Stimulated activated CD4-positive, alpha-beta T cell treated with anti-CD3 and anti-CD28 coated beads, Interleukin-2, amount 100 ng/mL, for 48 hours (primary cell): ENCODE measurements at places on chromosomes 13 and 19.

GRCh38 chr13:30107521-30108136, 199.7 kb downstream of the KATNAL1 start:
- no peak for DNase-seq

DNA sequence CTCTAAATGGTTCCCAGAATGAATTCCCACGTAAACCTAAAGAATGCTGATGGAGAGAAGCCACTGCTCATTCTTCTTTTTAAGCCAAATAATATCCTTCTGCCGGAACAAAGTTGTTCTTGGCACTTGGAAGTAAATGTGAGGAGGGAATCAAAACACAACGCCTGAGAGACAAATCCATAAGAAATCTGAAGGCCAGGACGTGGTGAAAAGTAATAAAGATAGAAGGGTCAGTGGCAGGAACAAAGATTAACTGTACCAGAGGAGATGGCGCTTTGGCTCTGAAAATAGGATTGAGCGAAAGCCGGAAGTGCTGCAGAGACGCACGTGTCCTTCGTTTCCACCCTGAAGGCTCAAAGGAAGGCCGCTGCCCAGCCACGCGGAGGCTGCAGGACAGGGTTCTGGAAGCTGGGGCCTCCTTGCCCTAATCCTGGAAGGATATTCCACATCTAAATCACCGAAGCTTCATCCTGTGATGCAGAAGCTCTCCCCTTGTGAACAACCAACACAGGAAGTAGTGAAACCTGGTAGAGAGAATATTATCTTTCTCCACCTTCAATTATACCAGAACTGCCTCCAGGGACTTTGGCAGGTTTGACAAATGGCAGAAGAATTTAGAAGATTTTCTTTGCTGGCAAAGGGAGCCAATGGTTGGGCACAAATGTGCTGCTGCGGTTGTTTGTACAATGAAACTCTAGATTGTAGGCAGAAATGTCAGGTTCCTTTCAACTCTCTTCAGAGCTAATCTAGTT, 214.6 kb upstream of the SERP2 start:
- DNase-seq = no peak

DNA sequence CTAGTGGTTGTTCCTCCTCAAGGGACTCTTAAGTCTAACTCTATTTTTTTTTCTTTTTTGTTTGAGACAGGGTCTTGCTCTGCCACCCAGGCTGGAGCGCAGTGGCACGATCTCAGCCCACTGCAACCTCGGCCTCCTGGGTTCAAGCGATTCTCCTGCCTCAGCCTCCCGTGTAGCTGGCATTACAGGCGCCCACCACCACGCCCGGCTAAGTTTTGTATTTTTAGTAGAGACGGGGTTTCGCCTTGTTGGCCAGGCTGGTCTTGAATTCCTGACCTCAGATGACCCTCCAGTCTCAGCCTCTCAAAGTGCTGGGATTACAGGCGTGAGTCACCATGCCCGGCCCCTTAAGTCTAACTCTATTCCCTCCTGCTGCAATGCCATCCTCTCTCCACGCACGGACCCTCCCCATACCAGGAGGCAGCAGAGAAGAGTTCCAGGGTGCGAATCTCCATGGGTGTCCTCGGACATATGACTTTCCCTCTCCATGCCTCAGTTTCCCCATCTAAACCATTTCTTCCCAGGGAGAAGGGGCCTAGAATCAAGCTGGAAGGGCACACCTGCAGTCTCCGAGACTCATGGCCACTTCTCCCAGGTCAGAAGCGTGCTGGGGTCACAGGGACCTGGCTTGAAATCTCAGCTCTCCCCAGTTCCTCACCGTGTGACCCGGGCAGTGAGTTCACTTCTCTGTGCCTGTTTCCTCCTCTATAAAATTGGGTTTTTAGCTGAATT, 6.0 kb upstream of the BCL3 start:
- no peak for DNase-seq

GRCh38 chr13:106689906-106690305, 122.0 kb upstream of the ARGLU1 start:
- no peak for DNase-seq

GRCh38 chr19:15368051-15368632, 11.4 kb downstream of the AKAP8 start:
- DNase-seq = no peak

- DNase-seq = no peak
Measured at GRCh38 chr19:58406818-58407657, 1.4 kb upstream of the ZNF584 start.

DNA sequence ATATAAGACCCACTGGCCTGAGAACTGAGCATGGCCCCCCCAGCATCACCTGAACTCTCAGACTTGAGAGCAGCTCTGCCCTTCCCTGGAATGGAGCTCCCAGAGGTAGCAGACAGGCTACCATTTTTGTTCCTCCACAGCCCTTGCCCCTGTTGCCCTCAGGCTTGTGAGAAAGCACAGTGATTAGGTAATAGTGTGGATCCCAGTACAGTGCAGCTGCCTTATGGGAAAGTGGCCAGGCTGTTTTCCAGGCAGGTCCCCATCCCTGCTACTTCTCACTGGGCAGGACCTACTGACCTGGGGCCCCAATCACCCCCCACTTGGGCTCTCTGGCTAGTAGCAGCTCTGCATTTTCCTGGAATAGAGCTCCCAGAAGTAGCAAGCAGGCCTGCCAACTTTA, 834.0 kb downstream of the DACH1 start:
- DNase-seq = no peak

- no peak for DNase-seq
Measured at GRCh38 chr13:51271528-51272085, 49.4 kb downstream of the FAM124A start.

- peak; percentile 72 for DNase-seq
Measured at GRCh38 chr19:40464059-40465024, 1.2 kb downstream of the BLVRB start.

- no peak for DNase-seq
Measured at GRCh38 chr13:88257706-88258105, 586.5 kb downstream of the SLITRK5 start.

- DNase-seq = peak; percentile 51
Measured at GRCh38 chr19:17209126-17210036, 5.8 kb upstream of the USE1 start.

- no peak for DNase-seq
Measured at GRCh38 chr13:70448820-70449219, 340.6 kb upstream of the KLHL1 start.

GRCh38 chr19:34402074-34402600, 2.1 kb upstream of the PDCD2L start:
- DNase-seq = no peak

DNA sequence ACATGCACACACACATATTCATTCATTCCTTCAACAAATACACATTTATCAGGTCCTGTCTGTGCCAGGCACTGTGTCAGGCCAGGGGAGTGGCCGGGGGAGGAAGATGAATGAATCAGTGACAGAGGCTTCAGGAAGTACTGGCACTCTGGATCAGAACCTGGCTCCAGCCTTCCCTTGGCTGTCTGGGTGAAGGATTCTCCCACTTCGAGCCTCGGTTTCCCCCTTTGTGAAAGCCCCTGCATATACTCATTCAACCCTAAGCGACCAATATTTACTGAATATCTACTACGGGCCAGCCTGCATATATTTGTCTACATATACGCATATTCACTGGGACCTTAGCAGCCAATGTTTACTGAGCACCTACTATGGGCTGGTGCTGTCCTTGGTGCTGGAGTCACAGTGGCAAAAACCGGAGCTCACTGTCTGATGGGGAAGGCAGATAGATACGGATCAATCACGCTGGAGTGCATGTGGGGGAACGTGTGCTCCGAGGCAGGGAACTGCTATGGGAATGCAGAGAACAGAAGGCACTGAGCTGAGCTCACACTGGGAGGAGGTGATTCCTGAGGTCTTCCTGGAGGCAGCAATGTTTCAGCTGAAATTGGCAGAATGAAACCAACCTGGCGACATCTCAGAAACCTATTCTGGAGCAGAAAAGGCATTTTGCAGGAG, 636 bp upstream of the ZNF579 start:
- no peak for DNase-seq

GRCh38 chr19:3607303-3608078, 816 bp upstream of the TBXA2R start:
- DNase-seq = no peak

DNA sequence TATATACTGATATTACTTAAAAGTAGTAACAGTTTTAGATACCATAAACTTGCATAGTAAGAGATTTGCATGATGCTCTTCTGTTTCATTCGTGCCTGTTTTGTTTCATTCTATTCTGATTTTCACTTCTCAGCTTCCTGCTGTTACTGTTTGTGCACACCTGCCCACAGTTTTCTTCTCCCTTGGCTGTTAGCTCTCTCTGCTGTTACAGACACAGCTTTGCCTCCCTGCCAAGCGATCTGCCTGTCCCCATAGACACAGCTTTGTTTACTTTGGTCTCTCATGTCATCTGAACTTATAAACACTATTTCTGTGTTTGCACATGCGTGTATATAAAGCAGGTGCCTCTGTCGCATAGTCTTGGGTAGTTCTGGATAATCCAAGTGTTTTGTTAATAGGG, 21.4 kb upstream of the UPF3A start:
- DNase-seq = no peak

GRCh38 chr19:39377373-39378362, 13.2 kb downstream of the PAF1 start:
- DNase-seq = no peak

DNA sequence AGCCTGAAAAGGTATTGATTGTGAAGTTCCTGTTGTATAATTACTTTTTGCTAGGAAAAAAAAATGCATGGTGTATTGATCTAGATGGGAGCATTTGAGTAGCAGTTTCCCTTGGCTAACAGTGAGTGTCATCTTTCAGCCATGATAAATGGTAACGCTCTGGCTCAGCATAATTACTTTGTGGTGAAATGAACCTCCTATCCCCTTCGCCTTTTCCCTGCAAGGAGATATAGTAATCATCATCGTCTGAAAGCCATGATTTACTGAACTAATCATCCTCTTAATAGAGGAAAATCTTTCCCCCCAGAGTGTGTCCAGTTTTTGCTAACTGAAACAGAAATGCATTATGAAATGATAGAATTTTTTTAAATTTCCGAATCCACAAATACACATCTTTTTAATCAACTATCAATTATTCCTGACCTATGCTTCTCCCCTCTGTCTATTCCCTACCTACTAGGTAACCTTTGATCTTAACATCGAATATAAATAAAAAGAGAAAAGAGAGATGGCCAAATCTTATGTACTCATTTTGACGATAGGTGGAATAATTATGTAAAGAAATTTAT, 88.7 kb downstream of the MAB21L1 start:
- no peak for DNase-seq

DNA sequence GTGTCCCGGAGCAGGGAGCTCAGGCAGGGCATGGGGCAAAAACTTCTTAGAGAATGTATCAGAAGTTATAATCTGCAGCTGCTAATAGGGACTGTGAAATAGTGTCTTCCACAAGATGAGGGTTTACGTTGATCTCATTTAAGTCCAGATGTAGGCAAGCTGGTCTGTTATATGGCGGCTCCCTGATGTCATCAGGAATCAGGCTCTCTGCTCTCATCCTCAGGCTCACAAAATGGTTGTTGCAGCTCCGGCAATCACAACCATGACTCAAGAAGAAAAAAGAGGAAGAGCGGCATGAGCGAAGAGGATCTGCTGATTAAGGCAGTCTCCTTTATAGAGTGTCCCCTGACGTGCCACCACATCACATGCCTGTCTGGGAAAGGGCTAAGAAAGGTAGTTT, 191.3 kb downstream of the KLF5 start:
- DNase-seq = no peak

GRCh38 chr19:4181053-4181508, 1.3 kb downstream of the SIRT6 start:
- DNase-seq = no peak

DNA sequence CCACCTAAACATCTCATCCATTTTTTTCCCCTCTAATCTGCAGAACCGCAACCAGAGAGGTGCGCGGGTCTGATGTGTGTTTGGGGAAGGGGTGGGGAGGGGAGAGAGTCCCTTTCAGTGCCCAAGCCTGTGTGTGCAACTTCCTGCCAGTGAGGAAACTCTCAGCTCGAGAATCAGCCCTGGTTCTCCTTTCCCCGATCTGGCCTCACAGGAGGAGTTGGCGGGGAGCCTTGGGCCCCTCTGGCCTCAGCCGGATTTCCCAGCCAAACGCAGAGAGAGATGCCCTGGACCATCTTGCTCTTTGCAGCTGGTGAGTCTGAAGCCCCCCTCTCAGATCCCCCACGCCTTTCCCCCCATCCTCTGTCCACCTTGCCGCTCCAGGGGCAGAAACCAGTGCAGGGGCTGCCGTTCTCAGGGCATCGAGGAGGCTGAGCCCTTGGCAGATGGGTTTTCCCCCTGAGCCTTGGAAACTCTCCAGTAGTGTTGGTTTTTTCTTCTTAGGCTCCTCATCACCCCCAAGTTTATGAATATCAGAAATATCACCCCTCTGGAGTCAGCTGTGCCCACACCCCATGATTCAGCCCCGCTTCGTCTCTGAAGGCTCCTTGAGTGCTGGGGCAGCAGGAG, at the start of gene C19orf38:
Gene C19orf38, plus strand, starts transcription at position 186 of the 627 bp plus-strand sequence. Its CDS starts 94 bp downstream, at position 280.
- no peak for DNase-seq

GRCh38 chr19:2808129-2808941, 11.3 kb upstream of the ZNF554 start:
- no peak for DNase-seq

DNA sequence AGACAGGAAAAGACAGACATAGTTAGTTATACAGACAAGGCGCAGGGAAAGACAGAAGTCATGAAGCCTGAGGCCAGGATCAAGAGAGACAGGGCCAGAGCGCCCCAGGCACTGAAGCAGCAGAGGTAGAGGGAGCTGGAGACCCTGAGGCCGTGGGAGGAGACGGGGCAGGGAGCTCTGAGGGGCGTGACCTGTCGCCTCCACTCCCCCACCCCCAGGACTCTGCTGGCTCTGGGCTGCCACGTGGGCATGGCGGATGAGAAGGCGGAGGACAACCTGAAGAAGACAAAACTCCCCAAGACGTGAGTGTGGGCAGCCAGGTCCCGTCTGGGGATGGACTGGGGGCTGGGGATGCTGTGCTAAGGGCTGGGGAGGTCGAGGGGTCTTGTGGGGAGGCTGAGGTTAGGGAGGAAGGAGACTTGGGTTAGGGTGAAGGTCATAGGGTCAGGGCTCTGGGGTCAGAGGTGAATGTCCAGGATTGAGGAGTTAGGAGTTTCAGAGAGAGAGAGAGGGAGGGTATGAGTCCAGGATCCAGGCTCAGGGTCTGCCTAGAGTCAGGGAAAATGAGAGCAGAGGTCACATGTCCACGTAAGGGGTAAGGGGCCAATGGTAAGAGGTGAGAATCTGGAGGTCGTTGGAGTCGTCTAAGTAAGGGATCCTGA, 31.1 kb downstream of the RYR1 start:
- DNase-seq = no peak

DNA sequence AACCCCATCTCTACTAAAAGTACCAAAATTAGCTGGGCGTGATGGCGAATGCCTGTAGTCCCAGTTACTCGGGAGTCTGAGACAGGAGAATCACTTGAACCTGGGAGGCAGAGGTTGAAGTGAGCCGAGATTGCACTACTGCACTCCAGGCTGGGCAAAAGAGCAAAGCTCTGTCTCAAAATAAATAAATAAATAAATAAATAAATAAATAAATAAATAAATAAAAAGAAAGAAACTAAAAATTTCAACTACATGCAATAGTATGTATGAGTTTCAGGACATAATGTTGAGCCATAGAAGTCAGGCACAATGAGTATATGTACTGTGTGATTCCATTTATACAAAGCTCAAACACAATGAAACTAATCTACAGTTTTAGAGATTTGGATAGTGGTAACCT, 12.9 kb upstream of the ZNF780A start:
- no peak for DNase-seq

GRCh38 chr19:38793671-38794070, 4.7 kb downstream of the LGALS7B start:
- DNase-seq = no peak
